Kidney (tissue), 22 donors: ENCODE measurements at places on chromosomes 6 and 20. TPM values are rescaled to one million over a fixed set of nuclear protein-coding genes. Genes with fewer than 3 reads are reported as not detected.

DNA sequence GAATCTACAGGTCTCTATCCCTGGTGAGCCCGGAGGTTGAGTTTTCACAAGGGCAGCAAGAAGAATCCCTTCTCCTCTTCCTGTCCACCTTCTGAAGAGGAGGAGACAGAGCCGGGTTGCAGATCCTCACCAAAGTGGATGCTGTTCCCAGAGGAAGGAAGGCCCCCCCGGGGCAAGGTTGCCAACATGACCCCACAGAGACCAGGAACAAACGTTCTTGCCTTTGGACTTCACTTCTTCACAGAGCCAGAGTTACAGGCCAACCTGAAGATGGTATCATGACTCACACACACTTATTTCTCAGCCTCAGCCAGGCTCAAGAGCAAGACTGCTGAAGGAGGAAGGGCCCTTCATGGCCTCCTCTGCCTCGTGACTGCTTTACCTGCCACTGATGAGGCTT lies 384.3 kb downstream of the CD83 start:
- H3K27me3 ChIP-seq, result no peaks in the 10 kb centered on the region
- H3K36me3 ChIP-seq, result no peaks in the 10 kb centered on the region
- no peak overlapping the region for H3K27ac ChIP-seq
- H3K4me3 ChIP-seq, result no peak overlapping the region
- H3K4me1 ChIP-seq, result peaks cover 5% of the 10 kb centered on the region

Gene AAR2
- 27.8 TPM for total RNA-seq

Gene KCNQ2
- 2.2 TPM for total RNA-seq

DNA sequence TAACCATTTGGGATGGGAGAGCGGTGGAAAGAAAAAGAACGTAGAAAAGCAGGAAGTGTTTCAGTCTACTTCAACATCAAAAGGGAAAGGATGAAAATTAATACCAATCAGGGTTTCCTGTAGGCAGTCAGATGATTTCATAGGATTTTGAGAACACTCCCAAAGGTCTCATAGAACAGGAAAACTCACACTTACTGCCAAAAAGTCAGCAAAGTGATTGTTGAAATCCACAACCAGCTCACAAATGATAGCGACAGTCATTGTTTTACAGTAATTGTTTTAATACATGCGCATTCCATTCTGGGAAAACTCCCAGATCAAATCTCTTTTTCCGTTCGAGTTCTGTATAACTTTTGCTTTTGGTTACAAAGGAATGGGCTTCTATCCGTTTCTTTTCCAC lies 5.3 kb upstream of the CNKSR3 start:
- DNase-seq, result no peak
- no peak overlapping the region for H3K4me3 ChIP-seq
- peaks cover 3% of the 10 kb centered on the region for H3K4me1 ChIP-seq
